ENCODE measurements at places on chromosomes 12 and 14.

DNA sequence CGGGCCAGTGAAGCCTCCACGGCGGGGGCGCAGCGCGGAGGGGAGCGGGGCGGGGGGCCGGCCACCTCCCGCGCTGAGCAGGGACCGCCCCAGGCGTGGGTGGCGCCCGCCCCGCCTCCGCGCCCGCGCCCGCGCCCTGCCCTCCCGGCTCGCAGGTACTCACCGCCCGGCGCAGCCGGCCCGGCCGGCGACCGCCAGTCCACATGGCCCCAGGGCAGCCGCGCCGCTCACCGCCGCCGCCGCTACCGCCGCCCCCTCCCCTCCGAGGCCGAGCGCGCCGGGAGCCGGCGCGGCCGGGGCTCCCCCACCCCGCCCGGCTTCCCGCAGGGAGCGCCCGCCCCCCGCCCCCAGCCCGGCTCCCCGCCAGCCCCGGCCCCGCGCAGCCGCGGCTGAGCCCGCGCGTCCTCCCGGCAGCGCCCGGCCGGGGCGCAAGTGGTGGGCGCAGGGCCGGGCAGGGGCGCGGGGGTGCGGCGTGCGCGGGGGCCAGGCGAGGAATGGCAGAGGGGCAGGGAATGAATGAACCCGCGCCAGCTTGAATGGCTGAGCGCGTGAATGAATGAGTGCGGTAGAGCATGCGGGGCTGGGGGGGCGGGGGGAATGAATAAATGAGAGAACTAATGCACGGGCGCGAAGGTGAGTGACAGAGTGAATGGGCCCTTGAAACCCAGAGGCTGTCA lies at the start of gene BEGAIN:
BEGAIN (minus strand) TSS at position 332 of the 677 bp plus-strand sequence; CDS start at position 205, 127 bp downstream.
- DNase-seq: no peak

DNA sequence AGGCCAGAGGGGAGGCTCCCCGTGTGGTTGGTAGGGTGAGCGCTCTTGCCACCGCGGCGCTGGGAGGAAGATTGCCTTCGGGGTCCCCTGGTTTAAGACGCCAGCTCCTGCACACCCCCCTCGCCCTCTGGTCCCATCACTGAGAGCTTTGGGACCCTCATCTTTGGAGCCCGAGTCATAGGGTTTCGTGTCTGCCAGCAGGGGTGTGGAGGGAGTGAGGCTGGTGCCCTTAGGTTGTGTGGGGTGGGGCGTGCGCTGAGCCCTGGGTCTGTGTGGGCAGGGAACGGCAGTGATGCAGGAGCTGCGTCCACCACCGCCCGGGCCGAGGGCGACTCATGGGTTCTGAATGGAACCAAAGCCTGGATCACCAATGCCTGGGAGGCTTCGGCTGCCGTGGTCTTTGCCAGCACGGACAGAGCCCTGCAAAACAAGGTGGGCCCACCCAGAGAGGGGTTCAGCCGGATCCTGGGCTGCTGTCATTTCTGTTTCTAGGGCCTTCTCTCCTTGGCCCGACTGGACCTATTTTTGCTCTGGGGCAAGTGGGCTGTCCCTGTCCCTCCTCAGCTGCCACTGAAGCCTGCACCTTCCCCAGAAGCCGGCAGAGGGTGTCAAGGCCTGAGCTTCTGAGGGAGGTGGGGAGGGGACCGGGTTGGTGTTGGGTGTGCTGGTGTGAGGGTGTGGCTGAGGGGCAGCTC lies 12.1 kb downstream of the ACADS start:
- no peak for DNase-seq

DNA sequence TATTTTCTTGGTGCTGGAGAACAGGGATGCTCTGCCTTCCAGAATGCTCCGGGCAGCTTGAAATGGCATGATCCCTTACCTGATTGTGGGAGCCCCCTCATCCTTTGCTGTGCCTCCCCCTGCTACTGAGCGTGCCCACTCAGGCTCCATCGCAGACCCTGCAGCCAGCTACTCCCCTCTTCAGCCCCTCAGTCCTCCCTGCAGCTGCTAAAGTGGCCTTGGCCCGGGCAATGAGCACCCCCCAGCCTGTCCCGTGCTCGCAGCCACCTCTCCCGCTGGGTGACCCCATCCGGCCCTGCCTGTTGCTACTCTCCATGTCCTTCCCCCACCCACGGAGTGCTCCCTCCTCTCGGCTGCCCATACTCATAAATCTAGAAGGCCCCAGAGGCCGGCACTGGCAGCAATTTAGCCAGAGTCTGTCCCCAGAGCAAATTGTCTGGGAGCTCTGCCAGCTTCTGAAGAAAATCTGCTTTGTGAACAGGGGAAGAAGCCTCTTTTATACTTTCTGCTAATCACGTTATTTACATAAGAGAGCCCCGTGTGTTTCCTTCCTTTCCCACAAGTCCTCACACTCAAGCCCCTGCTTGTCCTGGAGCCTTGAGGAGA lies 143.7 kb upstream of the FRMD6 start:
- no peak for DNase-seq

GRCh38 chr12:2385529-2385928 lies 332.7 kb downstream of the CACNA1C start:
- DNase-seq: no peak

DNA sequence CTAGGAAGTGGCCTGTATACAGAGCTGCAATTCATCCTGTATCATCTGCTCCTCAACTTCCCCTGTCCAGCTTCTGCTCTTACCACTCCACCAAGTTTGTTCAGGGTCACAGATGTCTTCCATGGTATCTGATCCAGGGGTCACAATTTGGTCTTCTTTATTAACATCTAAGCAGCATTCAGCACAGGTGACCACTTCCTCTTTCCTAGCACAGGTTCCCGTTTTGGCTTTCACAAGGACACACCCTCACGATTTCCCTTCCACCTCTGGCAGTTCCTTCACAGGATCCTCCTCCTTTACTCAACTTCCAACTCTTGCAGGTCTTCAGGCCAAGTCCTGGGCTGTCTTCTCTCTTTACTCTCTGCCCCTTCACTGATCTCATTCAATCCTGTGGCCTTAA lies 93.6 kb downstream of the TTC7B start:
- DNase-seq: no peak

- DNase-seq: no peak
These were observed 40.5 kb upstream of the GPR68 start for GRCh38 chr14:91284791-91285548.

GRCh38 chr12:22066310-22066709 lies 20.3 kb downstream of the CMAS start:
- DNase-seq: no peak

Data from stimulated activated CD4-positive, alpha-beta T cell treated with anti-CD3 and anti-CD28 coated beads, Interleukin-12 subunit alpha, Interleukin-12 subunit beta, amount 100 ng/mL, for 48 hours (primary cell).